Lower lobe of right lung (tissue), 2 donors: ENCODE measurements at places on chromosomes 5 and 9. TPM values are rescaled to one million over a fixed set of nuclear protein-coding genes. Genes with fewer than 3 reads are reported as not detected.

GRCh38 chr5:168947212-168947868 lies 353.6 kb downstream of the SLIT3 start:
- DNase-seq, result no peak

- no peak for DNase-seq
These were observed 94.6 kb upstream of the SLC30A5 start for GRCh38 chr5:68999181-68999580.

DNA sequence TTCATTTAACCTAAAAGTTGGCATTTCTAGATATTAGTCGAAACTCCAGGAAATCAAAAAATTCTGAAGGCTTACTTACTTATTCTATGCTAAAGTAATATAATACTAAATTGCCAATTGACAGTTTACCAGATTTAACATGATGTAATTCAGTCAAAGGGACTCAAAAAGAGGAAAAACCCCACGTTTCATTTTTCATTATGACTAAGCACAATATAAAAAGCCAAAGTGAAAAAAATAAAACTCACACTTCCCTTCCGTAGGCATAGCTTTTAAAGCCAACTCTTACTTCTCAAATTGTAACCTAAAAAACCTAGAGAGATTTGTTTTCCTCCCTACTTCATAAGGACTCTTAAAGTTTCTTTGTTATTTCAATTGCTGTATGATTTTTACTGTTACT lies 146.6 kb downstream of the RAPGEF6 start:
- no peak for DNase-seq

DNA sequence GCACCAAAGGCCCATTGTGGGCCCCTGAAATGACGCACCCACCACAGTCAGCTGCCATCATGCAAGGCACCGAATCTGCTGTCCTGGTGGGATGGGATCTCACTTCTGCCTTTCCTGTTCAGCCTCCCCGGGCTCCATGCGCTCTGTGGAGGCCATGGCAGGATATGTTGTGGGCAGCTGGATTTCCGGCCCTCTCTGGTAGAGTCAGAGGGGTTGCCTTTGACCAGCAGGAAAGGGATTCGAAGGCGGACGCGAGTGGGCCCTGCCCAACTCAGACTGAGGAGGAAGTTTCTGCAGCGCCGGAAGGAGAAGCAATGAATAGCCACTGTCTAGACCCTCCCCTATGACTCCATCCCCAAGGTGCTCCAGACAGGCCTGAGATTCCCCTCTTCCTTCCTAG lies 35.5 kb downstream of the GADD45G start:
- DNase-seq, result peak; percentile 64

DNA sequence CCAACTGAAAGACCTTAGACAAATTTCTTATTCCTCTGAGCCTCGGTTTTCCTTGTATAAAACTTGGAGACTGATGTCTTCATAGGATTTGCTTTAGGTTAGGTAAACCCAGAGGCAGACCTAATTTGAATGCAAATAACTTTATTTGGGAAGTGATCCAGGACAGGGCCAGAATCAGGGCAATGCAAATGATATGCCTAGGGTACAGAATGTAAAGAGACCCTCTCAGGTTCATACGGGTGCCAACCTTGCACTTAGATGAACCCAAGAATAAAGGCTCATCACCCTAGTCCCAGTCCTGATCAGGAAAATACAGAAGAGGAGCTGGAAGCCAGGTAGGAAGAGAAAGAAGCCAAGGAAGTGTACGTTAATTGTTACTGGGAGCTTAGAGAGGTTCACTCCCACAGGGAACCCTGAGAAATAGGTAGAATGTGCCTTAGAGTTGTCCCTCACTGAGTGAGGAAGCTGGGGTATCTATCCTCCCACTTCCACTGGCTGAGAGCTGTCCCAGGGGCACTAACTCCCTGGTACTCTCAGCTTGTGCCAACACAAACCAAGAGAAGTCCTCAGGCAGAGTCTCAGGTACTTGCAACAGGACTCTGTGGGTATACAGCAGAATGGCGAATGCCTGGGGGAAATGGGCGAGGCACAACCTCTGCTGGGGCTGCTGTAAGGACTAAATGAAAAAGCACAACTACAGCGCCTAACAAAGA lies 3.1 kb upstream of the HK3 start:
- DNase-seq, result no peak

DNA sequence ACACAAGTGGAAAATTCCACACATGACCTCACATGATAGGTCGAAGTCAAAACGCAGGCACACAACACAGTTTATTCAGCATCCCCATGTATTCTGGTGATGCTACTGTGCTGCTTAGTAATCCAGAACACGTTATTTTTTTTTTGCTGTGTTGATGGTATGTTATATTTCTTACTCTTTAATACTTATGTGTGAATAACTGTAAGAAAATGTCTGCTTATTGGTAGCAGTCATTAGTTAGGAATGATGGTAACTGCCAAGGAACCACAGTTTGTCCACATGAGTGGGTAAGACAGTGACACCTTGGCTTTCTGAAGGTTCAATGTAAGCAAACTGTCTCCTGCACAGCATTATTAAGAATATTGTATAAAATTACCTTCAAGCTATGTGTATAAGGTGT lies 107.7 kb upstream of the DAPK1 start:
- no peak for DNase-seq

- no peak for DNase-seq
These were observed 1033.4 kb downstream of the TLE4 start for GRCh38 chr9:80605129-80605528.

DNA sequence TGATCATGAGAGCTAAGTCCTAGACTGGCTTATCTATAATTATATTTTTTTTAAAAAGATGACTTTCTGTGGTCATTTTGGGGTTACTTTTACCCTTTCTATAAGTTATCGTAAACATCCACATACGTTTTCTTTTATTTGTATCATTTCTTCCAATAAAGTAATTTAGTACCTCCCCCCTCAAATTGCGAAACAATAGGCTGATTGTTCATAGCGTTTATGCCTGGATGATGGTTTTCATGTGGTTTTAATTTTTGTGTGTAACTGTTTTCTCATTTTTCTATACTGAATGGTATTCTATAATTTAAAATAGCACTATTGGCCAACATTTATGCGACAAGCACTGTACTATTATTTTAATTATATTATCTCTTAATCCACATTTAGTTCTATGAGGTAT lies 44.5 kb downstream of the SMC5 start:
- DNase-seq, result no peak

DNA sequence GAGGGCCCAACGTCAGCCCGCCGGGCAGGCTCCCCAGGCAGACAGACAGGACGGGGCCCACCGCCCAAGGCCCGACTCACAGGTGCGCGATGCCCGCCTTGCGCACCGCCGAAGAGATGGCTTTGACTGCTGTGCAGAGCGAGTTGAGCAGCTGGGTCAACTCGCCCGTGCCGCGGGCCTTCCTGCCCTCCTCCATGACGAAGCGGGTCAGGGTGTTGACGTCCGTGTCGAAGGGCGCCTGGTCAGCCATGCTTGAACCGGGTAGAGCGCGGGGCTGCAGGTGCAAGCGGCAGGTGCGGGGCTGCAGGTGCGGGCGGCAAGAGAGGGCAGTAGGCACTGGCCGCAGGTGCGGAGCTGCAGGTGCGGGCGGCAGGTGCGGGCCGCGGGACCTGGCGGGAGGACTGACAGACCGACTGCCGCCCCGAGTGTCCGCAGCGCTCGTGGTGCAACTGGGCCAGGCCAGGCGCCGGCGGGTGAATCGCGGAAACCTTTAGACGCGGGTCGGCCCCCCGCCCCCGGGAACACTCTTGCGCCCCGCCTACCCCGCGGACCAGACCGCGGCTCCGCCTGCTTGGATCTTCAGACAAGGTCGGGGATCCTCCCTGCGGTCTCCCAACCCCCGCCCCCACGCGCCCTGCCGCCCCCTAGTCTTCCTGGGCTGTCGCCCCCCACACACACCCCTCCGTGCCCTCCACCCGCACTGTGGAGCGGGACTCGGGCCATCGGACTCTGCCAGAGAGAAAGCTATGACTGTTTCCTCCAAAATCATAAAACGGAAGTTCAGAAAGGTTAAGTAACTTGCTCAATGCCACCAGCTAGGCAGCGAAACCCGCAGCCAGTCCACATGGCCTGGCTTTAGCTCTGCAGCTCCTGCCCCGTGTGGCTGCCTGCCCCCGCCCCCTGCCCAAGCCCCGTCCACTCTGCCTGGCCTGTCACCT lies at the start of gene FBP1:
TSS of gene FBP1 (minus strand) at position 458 of the 938 bp plus-strand sequence. CDS start at position 250, 208 bp downstream.
- DNase-seq, result peak; percentile 92

GRCh38 chr5:93911609-93912008 lies 170.2 kb upstream of the POU5F2 start:
- no peak for DNase-seq

- DNase-seq, result no peak
These were observed 13.0 kb upstream of the CYFIP2 start for GRCh38 chr5:157252711-157253465.

DNA sequence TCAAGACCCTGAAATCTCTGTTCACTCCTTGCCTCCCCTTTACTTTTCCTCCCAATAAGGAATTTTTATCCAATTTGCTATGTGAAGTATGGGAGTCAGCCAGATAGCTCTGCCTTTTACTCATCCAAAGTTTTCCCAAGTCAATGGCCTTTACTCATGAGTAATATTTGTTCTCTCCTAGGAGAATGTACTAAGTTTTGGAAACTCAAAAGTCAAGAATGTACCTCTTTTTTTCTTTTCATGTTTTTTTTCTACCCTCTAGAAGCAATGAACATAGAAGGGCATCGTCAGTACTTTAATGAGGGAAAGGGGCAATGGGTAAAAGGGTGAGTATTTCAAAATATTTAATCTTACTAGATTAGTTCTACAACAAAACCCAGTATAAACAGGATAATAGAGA lies 140.2 kb upstream of the SGCD start:
- no peak for DNase-seq

DNA sequence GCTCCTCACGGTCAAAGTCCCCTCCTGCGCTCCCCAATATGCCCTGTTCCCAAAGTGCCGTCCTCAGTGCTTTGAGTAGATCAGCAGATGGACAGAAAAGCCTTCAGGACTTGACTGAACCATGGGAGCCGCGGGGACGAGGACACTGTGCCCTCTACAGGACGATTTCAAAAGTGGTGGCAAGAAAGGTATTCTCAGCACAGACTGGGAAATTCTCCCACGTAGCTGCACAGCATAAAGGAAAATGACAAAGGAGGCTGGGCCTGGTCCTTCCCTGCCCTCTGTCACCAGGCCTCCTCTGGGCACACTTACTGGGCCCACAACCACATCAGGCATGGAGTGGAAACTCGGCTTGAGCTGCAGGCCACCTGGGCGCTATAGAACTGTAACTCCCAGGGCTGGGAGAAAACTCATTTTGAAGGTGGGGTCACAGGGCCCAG lies 16.7 kb upstream of the MTMR12 start:
- peak; percentile 69 for DNase-seq

GRCh38 chr5:32494827-32495226 lies 50.3 kb upstream of the ZFR start:
- DNase-seq, result no peak

DNA sequence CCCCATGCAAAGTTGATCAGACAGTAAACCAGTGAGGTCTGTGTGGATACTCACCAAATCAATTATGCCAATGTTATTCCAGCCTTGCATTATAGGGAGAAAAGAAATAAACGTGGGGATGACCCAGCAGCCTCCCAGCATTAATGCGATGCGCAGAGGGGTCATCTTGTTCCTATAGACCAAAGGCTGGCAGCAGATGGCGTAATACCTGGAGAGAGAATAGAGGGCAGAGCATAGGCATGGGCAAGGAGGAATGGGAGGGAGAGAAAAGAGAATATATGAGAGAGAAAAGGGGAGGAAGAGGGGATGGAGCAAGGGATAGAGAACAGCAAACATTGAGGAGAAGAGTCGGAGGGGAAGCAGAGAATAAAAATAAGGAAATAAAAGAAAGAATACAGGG lies 131.2 kb downstream of the HTR4 start:
- DNase-seq, result no peak

DNA sequence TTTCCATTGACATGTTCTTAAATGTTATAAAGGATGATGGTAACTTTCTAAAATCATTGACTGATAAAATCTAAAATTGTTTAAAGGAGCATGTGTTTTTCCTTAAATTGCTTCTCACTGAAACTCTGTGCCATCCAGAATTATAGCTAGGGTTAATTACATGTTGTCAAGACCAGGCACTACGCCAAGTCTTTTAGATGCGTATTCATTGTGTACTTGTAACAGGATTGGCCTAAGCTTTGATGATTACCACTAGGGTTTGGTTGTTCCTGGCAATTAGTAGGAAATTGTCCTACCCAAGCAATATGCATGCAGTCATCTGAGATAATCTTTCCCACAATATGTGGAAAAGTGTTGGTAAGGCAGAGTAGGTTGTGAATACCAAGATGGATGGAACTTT lies 43.8 kb downstream of the PRKACG start:
- DNase-seq, result no peak

DNA sequence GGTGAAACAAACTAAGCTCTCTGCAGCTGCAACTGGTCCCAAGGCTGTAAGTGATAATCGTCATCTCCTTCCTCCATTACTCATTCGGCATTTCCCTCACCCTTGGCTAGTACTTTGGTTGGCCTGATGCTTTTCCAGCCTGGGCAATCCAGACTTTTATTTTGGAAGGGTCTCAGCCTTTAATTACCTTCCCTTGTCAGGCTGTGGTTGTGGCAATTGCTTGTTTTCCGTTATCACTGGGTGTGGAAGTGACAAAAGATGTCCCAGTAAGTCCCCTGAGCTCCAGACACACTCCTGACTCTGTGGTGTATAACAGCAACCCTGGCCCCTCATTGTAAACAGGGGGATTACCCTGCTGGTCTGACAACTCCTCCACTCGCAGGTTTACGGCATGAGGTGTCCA lies 6.3 kb upstream of the FAF2 start:
- no peak for DNase-seq

DNA sequence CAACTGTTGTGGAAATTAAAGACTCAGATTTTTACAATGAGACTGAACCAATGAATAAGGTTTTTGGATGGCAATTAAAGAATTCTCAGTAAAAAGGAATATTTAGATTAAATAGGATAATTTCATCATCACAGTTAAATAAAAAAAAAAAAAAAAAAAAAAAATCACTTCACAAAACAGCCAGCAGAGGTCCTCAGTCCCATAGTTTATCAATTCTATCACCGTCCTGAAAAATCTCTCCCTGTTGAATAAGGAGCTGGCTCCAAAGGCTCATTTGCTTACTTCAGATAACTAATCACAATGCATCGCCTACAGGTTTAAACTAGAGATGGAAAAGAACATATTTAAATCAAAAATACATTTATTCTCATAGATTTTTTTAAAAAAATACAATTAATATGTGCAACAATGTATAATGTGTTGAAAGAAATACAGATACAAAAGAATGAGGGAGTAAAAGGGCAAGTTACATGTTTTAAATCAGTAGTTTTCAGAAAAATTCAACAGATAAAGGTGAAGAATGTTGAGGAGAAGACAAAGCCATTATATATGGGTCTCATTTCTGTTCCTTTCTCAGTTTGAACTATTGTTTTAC lies 175.8 kb upstream of the CHD1 start:
- no peak for DNase-seq

Gene SNAPC4
- total RNA-seq, result 7.4 TPM

Gene RFESD
- 1.7 TPM for total RNA-seq

Gene DEPDC1B
- total RNA-seq, result 0.30 TPM

Gene C5orf34
- total RNA-seq, result 1.4 TPM

Gene HNRNPH1
- 517 TPM for total RNA-seq

Gene QRFP
- not detected for total RNA-seq

Gene LIFR
- 110 TPM for total RNA-seq

Gene SET
- total RNA-seq, result 197 TPM

Gene SERF1A
- total RNA-seq, result 7.5 TPM

Gene DBH
- total RNA-seq, result not detected

Gene OLFML2A
- total RNA-seq, result 22.3 TPM

Gene RNF208
- 5.8 TPM for total RNA-seq
